T-helper 2 cell (primary cell): ENCODE measurements at places on chromosomes 7 and 10.

DNA sequence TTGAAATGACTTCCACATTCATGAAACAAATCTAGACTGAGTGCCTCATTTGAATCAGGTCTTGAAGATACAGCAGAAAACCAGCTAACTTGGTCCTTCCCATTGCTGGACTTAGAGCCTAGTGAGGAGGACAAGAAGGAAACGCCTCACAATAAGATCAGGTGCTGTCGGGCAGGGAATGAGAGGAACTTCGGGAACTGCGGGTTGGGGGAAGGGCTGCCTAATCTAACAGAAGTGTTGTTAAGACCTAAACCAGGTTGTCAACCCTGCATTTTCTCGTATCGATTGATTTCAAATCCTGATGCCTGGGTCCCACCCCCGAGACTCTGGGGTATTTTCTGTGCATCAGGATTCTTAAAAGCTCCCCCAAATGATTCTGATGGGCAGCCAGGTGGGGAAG lies 26.3 kb downstream of the MACROH2A2 start:
- DNase-seq: no peak

- DNase-seq: no peak
These were observed 100.2 kb downstream of the PTPRE start for GRCh38 chr10:128007056-128007455.

GRCh38 chr7:100706672-100707311 lies 871 bp downstream of the POP7 start:
- no peak for DNase-seq

DNA sequence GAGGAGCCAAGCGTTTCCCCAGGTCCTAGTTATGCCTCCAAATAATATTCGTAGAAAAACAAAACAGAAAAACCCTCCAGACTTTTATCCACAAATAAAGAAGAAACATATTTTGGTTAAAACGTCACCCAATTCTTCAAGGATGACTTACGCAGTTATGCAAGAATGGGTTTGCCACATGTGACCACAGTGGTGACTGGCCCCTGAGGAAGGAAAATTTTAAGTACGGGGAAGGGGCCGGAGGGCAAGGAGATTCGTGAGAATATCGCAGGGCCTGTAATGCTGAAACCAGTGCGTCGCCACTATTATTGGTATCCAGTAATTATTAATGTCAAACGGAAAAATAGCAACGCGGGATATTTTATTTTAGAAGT lies 537 bp upstream of the MRPS24 start:
- DNase-seq: no peak

DNA sequence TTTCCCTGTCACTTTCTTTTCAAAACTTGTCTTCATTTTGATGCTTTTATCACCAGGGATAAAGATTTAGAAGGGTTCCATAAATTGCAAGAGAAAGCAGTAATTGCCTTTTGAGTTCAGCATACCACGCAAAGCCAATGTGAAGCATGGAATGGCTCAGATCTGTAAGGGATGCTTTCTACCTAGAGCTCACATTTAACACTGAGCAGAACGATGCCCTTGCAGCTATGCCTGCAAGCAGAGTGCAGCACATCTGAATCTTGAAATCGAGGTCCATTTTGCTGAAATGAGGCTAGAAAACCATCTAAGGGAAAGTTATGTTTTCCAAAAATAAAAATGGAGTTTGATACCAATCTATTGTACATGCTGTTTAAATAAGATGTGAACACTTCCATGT lies 171.2 kb upstream of the CELF2 start:
- no peak for DNase-seq

DNA sequence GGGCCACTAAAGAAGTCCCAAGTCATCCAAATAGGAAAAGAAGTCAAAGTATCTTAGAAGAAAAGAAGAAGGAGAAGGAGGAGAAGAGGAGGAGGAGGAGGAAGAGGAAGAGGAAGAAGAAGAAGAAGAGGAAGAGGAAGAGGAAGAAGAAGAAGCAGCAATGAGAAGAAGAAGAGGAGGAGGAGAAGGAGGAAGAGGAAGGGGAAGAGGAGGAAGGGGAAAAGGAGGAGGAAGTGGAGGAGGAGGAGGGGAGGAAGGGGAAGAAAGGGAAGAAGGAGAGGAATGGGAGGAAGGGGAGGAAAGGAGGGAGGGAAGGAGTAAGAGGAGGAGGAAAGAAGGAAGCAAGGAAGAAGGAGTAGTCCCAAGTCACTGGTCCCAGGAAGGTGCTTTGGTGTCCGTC lies 21.7 kb upstream of the RADIL start:
- DNase-seq: no peak
